Mesendoderm (in vitro differentiated cells): ENCODE measurements at places on chromosomes 5 and 9.

DNA sequence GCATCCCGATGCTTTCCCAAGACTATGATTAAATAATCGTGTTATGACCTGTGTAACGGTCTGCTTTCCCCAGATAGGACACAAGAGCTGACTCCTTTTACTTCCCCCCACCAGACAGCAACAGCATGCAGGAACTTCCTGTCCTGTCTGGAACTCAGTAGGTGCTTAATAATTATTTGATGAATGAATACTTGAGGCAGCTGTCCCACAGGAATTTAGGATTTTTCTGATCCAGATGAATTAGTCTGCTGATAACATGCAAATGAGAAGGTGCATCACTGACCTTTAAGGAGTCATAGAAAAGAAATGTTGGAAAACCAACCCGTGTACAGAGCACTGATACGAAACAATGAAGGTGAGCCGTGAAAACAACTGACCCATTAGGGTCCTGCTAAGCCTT lies 12.2 kb downstream of the RNF130 start:
- peak; percentile 65 for DNase-seq

DNA sequence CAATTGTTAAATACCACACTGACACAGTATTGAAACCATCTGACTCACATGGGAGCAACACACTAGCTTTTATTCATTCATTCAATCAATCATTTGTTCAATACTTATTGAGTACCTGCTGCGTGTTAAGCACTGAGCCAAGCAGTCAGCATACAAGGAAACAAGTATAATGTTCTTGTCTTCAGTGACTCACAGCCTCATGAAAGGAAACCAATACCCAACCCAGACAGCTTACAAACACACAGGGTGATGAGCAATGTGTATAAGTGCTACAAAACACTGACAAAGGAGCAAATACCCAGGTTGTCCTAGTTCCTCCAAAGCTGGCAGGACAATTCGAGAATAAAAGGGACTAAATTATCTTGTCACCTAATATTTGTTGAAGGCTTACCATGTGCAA lies 67.6 kb upstream of the RASEF start:
- no peak for DNase-seq

DNA sequence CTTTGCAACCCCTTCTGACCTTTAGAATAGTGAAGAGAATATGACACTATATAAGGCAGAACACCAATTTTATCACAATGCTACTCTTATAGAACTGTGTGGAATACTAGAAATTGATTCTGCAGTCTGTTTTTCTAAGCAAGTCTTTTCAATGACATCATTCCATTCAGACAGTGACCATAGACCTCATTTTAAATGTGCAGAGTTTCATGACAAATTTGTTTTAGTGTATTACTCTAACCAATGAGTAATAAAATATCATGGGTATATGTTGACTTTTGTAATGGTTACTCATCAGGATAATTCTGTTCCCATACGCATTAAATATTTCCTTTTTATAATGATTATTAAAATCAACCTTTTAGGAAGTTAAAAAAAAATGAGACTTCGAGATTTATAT lies 219.9 kb downstream of the COX7C start:
- no peak for DNase-seq

- no peak for DNase-seq
Measured at GRCh38 chr9:113310538-113310937, 7.4 kb upstream of the RNF183 start.

DNA sequence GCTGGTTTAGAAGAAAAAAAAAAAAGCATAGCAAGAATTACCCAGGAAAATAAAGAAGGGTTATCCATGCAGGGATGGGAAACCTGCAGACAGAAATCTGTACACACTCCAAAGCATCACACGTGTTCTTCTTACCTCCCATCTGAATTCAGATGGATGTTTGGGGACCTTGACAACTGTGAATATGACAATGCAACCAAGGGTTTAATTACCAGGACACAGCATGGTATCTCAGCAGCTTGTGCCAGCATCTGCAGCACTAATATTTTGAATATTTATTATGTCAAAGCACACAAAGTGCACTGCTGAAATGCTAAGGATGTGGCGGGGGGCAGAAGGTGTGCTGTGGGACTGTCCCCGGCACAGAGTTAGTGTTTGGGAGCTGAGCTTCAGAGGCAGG lies 47.9 kb downstream of the SLIT3 start:
- no peak for DNase-seq

DNA sequence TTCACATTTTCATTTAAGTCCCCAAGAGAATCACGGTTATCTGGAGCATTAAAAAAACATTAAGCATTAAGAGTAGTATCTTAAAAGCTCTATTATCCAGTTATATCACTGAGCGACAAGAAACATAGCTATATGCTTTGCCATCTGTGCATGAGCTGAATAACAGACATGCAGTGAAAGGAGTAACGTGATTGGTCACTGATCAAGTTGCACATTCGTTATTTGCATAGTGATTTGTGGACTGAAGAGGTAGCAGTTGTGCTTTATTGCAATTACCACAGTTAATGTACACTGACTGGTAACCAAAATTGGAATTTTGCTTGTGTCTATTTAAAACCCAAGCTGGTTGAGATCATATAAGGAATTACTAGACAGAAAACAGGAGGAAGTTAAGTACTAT lies 107.4 kb downstream of the MCTP1 start:
- DNase-seq = no peak

DNA sequence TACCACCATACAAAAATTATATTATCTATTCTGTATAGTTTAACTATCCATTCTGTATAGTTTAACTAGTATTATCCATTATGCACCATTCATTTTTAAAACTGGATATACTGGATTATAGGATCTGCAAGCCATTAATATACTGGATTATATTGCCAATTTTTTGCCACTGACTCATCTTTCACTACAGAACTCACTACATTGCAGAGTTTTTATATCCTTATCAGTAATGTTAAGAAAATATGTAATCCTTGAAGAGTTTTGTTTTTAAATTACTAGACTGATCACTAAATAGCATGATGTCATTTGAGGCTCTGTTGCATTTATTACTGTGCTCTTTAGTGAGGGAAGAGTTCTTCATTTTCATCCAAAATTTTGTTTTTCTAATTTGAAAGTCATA lies 109.8 kb upstream of the SNX2 start:
- no peak for DNase-seq

GRCh38 chr5:127962491-127962890 lies 121.1 kb upstream of the SLC12A2 start:
- DNase-seq = no peak

GRCh38 chr5:147818290-147818689 lies 13.2 kb downstream of the SPINK1 start:
- no peak for DNase-seq

DNA sequence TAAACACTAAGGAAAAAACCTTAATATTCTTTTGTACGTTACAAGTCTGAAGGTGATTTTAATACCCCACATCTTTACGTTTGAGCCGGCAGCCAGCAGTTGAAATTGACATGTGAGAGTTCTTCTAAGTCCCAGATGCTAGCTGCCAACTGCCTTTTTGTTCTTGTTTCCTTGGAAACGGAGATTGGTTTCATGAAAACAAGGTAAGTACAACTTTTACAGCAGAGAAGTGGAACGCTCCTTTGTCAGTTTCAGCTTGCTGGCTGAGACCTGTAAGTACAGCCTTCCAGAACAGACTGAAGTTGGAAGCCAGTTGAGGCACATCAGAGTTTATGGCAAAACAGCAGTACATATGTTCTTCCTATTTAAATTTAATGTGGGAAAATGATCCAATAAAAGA lies 1018.4 kb upstream of the ARRDC3 start:
- peak; percentile 89 for DNase-seq

DNA sequence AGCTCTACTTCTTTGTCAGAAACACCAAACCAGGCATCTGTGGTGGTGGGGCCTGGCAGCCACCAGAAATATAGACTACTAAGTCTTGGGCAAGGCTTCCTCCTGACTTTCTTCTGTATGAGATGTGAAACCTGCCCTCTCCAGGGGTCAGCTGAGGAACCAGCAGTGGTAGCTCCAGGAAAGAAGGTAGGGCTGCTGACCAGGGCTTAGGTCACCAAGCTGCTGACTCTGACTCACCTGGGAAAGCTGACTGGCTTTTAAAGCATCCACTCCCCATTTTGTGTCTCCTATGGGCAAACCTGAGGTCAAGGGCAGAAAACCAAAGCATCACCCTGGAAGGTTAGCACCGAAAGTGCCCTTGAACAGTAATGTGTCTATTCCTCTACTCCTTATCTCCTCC lies 10.4 kb upstream of the SH3TC2 start:
- DNase-seq = no peak

- DNase-seq = peak; percentile 79
Measured at GRCh38 chr5:113663879-113664541, 150.5 kb downstream of the YTHDC2 start.

- no peak for DNase-seq
Measured at GRCh38 chr9:18795947-18796671, 236.9 kb downstream of the SAXO1 start.

GRCh38 chr9:5587024-5587423 lies 41.9 kb upstream of the RIC1 start:
- DNase-seq = no peak

- peak; percentile 96 for DNase-seq
Measured at GRCh38 chr5:177366528-177367322, 9.0 kb downstream of the RGS14 start.

- no peak for DNase-seq
Measured at GRCh38 chr5:88799938-88800535, 82.9 kb downstream of the MEF2C start.

DNA sequence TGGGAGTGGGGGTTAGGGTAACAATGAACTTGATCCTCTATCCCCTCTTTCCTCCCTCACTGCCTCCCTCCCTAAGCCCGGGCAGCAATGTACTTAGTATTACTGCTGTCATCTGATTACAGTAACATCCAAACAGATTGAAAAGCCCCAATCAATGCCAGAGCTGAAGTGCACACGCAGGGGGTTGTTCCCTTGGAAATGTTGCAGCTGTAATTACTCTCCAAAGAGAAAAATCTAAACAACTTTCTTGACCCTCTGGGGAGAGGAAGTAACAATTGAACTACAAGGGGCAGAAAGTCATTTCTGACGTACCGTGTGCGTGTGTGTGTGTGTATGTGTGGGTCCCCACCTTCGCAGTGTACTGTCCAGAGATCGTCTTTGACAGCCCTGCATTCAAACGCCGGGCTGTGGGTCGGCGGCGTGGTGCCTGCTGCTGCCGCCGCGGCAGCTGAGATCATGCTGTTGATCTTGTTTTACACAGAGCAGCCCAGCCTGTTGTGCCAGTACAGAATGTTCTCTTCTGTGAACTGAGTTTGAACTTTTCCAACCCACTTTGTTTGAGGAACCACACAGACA lies 66.0 kb upstream of the KLF9 start:
- no peak for DNase-seq

GRCh38 chr5:164179406-164179805 lies 674.0 kb downstream of the MAT2B start:
- no peak for DNase-seq

DNA sequence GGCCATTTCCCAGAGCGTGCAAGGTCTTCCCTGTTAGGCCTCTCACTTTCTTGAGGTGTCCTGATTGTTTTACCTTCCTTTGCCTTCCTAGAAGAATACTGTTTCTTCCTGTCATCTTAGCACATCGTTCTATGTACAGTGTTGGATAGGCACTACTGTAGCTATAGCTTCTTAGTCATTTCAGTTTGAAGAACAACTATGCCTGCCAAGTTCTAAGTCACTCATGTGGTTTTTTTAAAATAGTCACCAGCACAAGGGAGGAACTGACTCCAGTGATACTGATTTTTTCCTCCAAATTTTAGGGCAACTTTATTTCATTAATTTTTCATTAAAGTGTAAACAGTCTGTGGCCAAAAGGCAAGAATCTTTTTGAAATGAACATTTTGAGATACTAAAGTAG lies 122.4 kb upstream of the NR5A1 start:
- no peak for DNase-seq

- peak; percentile 29 for DNase-seq
Measured at GRCh38 chr5:114070093-114070722, 291.7 kb upstream of the KCNN2 start.

DNA sequence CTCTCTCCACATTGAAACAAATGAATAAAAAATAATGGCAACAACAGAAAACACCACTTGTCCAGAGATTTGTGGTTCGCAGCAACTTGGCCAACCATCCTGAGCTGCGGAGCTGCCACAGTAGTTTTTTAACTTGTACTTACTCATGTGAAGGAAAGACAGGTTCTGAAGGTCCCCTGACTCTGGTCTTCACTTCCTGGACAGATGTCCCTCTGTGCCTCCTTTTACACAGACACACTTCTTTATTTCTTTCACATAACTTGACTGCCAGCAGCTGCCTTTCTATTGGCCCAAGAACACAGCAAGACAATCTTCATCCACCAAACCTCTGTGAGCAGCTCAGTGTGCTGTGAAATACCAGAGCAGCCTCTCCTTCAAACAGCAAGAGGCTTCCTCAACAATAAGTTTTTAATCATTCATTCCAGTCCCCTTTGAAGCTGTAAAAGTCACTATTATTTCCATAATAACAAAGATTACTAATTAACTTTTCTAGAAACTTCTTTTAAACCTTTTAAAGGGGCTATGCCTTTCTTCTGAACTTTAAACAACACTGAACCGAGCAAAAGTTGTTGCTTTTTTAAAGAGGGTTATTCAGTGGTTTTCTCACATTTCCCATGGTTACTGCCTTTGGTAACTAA lies 198.7 kb downstream of the NR2F1-AS1 start:
- no peak for DNase-seq

- no peak for DNase-seq
Measured at GRCh38 chr5:82183828-82184227, 94.3 kb downstream of the RPS23 start.

GRCh38 chr9:15735083-15735857 lies 182.4 kb downstream of the CCDC171 start:
- DNase-seq = no peak

DNA sequence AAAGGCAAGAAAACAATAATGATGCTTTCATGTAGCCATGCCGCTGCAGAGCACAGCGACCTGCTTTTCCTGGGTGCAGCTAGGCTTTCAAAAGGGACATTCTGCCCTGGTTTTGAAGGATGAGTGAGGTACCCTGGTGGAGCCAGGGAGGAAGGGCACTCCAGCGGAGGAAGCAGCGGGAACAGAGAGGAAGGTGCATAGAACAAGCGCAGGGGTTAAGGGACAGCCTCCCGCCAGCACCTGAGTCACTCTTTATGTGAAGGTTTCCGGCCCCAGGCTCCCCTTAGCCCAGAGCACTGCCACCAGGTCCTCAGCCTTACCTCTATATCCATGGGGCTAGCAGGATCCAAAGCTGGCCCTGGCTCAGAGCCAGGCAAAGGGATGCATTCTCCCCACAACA lies 221.1 kb downstream of the CDK5RAP2 start:
- peak; percentile 25 for DNase-seq

DNA sequence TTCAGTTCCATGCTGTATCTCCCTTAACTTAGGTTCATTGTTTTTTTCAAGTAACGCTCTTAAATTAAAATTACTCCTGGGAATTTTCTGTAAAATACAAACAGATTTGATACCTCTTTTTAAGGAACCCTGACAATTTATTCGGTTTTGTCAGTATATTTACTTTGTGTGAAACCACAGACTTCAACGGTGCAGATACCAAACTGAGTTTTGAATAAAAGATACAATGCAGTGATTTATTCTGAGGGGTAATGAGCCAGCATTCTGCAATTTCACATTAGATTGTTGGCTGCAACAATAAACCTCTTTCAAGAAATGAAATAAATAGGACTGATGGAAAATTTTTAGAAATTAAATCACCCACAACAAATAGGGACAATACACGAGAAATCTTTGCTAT lies 308.6 kb upstream of the EDIL3 start:
- no peak for DNase-seq
